ENCODE measurements at places on chromosomes 16 and 17.

- no peak for DNase-seq
Measured at GRCh38 chr17:62597920-62598319, 29.6 kb upstream of the MRC2 start.

- DNase-seq = no peak
Measured at GRCh38 chr17:43625606-43626005, 36.1 kb downstream of the MEOX1 start.

DNA sequence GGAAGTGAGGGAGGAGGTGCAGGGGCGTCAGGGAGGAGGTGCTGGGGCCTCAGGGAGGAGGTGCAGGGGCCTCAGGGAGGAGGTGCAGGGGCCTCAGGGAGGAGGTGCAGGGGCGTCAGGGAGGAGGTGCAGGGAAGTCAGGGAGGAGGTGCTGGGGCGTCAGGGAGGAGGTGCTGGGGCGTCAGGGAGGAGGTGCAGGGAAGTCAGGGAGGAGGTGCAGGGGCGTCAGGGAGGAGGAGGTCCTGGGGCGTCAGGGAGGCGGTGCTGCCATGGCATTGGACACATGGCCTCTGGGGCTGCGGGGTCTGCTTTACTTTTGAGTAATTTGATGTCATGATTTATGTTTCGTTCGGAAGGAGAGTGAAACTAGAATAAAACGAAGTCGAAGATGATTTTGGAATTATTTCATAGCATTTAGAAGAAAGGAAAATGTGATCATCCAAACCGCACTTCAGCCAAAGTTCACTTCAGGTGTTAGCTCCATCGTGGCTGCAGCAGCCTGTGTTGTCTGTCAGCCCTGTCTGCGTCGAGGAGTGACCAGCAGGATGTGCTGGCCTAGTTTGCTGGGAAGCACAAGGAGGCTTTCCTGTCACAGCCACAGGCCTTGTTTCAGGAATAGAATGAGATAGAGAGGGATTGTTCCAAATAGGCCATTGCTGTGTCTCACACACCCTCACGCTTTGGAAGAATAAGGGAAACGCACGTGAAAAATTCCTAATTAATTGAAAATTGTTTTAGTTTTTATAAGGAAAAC is 42.8 kb downstream of the RAB11FIP3 start:
- no peak for DNase-seq

DNA sequence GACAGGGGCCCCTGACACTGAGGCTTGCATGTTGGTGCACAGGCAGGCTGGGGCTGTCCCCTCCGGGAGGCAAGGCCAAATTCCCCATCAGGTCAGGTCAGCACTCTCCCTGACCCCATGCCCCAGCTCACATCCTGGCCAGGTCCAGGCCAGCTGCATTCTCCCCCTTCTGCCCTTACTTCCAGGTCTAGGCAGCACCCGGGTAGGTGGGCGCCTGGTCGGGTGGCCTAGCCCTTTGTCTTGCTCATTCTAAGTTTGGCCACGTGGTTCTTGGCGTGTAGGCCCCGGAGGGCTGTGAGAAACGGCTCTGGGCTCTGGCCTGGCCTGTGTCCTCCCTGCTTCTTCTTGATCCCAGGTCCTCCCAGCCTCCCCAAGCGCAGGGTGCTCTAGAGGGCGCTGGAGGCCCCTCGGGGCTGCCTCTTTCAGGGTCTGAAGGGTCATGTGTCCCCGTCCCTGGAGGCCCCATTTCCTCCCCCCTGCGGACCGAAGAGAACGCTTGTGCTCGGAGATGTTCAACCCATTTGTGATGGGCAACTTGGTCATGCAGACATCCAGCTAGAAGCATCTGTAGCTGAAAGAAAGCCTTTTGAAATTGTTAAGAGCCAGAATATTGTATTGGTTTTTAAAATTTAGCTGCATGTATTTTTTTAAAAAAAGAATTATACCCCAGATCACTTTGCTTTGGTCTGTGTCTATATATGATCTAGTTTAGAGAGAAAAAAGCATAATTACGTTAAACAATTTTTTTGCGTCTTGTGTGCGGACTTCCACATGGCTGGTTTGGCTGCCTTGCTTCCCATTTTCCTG is 6.7 kb downstream of the BAHCC1 start:
- DNase-seq = no peak

- DNase-seq = no peak
Measured at GRCh38 chr17:29005936-29006511, at the start of gene SEZ6. SEZ6 (minus strand) TSS chr17:29006033; CDS start chr17:29005869, 164 bp downstream.

- DNase-seq = no peak
Measured at GRCh38 chr17:3643889-3644349, 7.4 kb downstream of the CTNS start.

- DNase-seq = no peak
Measured at GRCh38 chr17:71936977-71937376, 183.8 kb upstream of the SOX9 start.

DNA sequence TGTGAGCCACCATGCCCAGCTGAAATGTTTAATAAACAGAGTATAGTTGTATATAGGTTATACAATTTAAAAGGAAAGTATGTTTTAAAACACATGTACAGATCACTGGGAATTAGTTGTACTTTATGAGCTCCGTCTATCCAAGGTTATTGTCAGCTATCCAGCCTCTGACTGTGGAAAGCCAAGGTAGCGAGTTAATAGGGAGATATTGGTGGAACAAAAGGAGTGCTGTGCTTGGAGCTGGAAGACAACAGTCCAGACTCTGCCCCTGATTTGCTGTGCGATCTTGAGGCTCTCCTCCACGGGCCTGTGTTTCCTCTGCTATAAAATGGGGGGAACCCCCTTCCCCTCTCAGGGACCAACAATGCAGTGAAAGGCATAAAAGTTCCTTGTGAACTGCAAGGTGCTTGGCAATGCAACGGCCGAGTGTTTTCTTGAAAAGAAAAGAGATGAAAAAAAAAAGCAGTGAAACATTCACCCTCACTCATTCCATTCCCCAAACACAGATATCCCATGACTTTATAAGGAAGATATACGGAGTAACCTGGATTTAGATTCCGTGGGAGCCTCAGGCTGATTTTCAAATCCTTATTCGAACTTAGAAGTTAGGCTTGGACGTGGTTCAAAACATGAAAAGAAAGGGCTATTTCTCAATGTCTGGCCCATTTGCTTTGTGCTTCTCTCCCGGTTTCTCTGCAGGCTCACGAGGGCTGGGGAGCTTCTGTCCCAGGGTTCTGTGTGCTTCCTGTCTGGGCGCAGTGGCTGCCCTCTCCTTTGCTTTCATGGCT is 34.1 kb downstream of the CUEDC1 start:
- DNase-seq = no peak

- DNase-seq = no peak
Measured at GRCh38 chr16:11563493-11564040, 23.2 kb downstream of the LITAF start.

DNA sequence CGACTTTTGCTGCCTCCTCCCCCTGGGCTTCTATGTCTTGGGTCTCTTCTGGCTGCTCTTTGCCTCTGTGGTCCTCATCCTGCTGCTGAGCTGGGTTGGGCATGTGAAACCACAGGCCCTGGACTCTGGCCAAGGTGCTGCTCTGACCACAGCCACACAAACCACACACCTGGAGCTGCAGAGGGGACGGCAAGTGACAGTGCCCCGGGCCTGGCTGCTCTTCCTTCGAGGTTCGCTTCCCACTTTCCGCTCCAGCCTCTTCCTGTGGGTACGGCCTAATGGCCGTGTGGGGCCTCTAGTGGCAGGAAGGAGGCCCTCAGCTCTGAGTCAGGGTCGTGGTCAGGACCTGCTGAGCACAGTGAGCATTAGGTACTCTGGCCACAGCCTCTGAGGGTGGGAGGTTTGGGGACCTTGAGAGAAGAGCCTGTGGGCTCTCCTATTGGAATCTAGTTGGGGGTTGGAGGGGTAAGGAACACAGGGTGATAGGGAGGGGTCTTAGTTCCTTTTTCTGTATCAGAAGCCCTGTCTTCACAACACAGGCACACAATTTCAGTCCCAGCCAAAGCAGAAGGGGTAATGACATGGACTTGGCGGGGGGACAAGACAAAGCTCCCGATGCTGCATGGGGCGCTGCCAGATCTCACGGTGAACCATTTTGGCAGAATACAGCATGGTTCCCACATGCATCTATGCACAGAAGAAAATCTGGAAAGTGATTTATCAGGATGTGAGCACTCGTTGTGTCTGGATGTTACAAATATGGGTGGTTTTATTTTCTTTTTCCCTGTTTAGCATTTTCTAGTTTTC is 2.3 kb downstream of the GP1BA start:
- DNase-seq = no peak

DNA sequence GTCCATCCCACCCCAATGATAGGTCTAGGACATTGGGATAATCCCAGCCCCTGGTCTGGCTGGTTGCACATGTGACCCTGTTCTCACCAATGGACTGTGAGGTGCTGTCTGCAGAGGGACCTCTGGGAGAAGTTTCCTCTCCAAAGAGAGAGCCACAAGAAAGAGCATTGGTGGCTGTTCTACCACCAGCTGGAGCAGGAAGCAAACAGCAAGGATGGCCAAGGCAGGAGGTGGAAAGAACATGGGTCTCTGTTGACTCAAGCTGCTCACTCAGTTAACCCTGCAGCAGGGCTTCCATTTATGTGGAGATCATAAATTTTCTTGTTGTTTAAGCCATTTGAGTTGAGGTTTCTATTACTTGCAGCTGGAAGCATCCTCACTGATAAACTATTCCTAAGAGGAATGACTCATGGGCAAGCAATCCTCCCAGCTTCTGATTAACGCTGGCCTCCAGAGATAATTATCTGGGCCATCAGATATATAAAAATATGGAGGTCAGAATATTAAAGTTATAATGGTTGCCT is 52.6 kb downstream of the CYB5B start:
- DNase-seq = no peak

DNA sequence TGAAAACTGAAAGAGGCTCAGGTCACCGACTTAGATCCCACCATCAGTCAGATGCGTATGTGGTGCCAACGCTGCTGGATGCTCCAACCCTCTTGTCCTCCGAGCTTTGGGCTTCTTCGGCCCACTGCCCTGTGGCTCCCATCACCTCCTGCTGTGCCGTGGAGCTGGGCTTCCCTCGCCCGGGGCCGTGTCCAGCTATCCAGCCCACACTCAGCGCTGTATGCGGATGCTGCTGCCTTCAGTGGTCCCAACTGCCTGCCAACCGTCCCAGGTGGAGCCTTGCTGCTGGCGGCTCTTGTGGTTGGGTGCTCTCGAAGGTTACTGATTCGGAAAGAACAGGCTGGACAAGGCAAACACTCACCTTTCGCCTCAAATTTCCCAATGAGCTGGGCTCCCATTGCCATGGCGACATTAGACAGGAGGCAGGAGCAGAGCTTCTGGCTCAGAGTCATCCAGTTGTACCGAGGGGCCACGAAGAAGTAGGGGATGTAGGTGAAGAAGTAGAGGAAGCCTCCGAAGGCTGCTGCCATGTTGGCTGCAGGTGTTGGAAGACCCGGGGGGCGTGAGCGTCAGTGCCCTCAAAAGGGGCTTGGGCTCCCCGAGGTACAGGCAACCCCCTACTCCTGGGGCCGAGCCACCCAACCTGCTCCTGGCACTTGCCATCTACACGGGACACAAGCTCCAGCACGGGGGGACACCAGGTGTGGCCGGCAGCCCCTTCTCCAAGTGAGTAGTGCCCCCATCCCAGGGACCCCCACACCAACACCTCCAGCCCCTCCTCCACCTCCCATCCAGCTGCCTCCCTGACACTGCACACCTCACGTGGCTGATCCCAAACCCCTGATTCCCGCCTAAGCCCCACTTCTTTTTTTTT is 32.2 kb downstream of the ABCA3 start:
- DNase-seq = no peak

- DNase-seq = no peak
Measured at GRCh38 chr16:52547004-52547833, at the start of gene TOX3. TOX3 (minus strand) TSS chr16:52547143; CDS start chr16:52546723, 420 bp downstream.

DNA sequence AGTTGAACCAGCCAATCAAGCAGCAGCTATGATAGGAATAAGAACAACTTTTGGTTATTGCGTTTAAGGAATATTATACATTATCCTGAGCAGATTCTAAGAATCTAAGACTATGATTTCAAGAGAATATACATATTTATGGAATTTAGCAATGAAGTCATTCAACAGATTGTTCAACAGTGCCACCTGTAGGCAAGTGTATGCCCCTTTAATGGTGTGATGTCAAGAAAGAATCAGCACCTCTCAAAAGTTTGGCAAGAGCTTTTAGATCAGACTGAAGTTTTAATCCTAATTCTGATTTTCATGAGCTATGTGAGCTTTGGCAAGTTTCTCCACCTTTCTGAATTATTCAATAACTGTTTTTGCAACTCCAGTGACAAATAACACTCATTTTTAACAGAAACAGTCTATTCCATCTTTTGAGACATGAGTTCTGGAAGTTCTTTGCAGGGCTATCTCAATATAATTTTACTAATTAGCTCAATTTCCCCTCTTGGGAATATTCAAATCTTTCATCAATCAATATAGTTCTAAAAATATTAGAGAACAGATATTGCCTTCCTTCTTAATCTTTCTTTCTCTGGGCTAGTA is 474.3 kb upstream of the TOM1L1 start:
- no peak for DNase-seq

- no peak for DNase-seq
Measured at GRCh38 chr16:16973707-16974591, 496.8 kb downstream of the XYLT1 start.

DNA sequence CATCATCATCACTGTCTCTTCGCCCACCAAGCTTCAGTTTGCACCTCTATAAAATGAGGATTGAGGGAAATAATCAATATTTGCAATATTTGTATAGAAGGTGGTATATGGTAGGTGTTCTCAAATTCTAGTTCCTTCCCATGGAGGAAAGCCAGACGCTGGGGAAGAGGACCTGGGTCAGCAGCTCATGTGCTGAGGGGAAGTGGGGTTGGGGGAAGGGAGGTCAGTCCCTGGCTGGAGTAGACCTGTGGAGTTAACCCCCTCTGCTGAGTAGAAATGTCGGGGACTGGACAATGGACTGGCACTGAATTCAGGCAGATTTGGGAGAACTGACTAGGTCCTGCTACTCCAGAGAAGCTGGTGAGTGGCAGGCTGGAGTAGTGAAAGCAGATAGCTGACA is 12.8 kb upstream of the ITGB3 start:
- DNase-seq = no peak

- no peak for DNase-seq
Measured at GRCh38 chr16:1792836-1793577, 498 bp downstream of the IGFALS start.

DNA sequence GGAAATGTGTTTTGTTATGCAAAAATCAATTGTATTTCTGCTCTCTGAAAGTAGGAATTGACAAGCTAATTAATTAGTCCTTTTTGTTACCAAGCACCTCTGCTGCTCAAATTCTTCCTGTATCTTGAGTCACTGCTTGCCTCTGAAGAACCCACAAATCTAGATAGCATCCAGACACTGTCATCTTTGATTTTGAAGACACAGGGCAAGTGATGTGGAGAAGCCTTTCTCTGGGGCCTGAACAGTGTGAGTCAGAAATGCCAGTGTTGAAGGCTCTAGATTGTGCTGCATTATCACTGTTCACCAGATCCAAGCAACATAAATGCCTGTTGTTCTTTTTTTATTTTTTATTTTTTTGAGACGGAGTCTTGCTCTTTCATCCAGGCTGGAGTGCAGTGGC is 10.9 kb upstream of the ST6GALNAC1 start:
- DNase-seq = no peak
